Smooth muscle cell of the brain vasculature (primary cell): ENCODE measurements at places on chromosomes 1 and 21.
A peak's percentile ranks its signal among the peaks of the same experiment; 100 is the strongest.

GRCh38 chr1:42784547-42784945, 245 bp upstream of the TMEM269 start:
- DNase-seq: no peak

- DNase-seq: no peak
Observed at GRCh38 chr1:3924825-3925220, 24.8 kb upstream of the C1orf174 start.

DNA sequence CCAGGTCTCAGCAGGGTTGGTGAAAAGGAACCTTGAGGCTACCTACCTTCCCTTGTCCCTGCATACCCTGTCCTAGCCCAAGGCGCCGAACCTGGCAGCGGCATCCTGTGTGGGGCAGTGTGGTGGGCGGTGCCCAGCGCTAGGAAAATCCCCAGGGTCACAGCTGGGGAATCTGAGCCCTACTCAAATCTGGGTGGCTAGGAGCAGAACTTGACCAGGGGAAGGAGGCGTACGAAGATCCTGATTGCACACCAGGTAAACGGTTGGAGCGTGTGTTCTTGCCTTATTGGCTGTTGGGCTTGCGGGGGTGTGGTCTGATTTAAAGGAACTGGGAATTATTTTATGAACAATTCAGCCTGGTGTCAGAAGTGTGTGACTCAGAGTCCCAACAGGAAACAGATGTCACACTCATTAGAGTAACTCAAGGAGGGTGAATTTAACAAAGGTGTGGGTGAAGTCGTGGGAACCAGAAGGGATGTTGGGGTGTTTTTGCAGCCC, 118.6 kb downstream of the LRIG2 start:
- no peak for DNase-seq

DNA sequence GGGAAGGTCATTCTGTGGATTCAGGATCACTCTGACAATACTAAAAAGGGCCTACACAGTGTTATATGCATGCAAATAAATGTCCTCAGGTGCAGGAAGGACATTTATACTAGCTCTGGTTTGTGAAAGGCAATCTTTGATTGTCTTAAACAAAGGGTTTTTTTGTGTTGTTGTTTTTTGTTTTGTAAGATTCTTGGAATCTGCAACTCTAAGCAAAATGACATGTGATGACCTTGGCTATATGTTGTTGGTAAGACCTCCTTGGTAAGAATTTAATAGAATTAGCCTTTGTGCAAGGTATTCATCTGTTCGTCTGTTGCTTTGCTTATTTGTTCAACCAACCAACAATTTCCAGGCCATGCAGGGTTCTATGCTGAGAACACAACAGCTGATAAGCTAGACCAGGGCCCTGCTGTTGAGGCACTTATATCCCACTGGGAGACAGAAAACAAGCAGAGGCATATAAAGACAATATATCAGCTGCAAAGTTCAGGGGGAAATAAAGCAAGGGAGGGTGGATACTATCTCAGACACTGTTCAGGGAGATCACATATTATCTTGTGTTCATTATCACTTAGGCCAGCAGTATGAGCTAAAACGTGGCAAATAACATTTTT, 60.3 kb downstream of the FH start:
- no peak for DNase-seq

- DNase-seq: no peak
Observed at GRCh38 chr1:197920414-197921117, 3.4 kb downstream of the LHX9 start.

GRCh38 chr1:155254228-155254713, 1.0 kb downstream of the ENTREP3 start:
- no peak for DNase-seq

DNA sequence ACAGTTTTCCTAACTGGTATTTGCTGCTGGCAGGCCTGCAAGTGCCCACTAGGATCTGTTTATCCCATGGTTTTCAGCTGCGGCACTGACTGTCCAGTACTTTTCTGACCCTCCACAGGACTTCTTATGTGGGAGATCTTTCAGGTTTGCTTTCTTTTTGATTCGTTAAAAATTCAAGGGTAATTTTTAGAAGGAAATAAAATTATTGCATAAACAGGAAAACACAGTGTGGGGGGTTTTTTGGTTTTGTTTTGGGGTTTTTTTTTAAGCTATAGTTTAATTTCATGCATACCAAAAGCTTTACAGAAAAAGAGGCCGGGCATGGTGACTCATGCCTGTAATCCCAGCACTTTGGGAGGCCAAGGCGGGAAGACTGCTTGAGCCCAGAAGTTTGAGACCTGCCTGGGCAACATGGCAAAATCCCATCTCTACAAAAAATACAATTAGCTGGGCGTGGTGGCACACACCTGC, 3.6 kb downstream of the NIBAN1 start:
- DNase-seq: no peak

DNA sequence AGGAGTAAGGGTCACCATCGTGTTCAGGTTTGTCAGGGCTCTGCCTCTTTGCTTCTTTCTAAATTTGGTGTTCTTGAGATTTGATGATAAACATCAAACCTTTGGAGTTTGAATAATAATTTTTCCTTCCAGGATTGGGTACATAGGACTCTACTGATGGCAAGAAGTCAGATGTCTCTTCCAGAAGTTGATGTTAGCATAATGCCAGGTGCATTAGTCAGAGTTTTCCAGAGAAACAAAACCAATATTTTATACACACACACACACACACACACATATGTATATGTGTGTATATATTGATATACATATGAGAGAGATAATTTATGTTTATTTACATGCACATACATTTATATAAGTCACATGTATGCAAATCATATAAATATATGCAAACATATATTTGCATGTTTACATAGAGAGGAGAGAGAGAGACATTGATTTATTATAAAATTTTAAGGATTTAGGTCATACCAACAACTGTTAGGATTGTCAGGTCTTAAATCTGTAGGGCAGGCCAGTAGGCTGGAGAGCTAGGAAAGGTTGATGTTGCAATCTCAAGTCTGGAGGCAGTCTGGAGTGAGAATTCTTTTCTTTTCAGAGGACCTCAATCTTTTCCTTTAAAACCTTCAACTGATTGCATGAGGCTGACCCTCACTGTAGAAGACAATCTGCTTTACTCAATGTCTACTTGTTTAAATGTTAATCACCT, 199.2 kb downstream of the HLX start:
- no peak for DNase-seq

- DNase-seq: no peak
Observed at GRCh38 chr1:95953015-95953414, 719.0 kb downstream of the RWDD3 start.

DNA sequence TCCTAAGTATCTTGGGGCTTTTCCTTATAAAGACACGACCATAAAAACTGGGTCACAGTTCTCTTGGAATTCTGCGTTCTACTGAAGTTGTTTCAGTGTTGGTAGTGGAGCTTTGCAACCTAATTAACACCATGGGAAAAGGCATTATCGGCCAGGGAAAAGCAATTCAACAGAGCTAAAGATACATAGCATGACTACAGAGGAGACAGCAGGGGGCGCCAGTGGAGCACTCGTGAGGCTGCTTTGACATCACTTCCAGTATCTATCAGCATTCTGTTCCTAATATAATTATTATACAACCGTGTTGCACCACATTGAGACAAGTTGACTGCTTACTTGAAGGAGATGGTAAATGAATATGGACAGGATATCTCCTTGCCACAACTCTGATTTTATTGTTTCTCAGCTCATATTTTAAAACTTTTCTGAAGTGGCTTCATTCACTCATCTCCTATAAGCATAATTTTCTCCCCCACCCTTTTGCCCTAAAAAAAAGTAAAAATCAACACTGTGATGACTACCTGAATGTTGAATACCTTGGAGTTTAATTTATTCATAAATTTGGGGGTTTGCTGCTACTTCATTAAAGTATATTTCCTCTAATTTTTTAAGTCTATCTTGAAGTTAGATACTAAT, 39.4 kb downstream of the ZP4 start:
- no peak for DNase-seq

DNA sequence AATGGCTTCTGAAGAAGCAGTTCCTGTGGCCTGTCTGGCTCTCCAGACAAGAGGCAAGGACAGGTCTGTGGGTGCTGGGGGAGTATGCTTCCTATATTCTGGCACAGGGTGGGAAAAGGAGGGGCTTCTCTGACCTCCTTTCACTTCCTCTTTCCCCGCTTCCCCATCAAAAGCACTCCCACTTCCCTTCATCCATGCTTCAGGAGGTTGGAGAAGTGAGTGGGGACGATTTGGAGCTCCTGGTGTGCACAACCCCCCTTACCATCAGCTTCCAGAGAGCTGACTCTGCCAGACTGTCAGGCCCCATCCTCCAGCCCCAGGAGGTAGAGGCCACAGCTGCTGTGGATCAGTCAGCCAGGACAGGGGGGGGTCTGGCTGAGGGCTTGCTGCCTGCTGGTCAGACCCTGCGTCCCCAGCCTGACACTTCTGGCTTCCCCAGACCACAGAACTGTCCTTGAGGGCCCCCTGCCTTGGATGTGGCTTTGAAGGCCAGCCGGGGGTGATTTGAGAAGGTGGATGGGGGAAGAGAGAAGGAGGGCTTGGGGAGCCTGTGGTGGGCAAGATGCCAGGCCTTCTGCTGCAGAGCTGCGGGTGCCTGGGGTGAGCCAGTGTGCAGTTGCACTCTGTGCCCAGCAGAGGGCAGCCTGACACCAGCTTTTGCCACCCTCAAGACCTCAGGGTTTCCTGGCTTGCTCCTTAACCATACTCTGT, 21.5 kb upstream of the TMEM222 start:
- peak; percentile 97 for DNase-seq

- no peak for DNase-seq
Observed at GRCh38 chr21:25640943-25641292, 1.9 kb downstream of the JAM2 start.

GRCh38 chr1:89356658-89357400, 7.0 kb upstream of the GBP6 start:
- no peak for DNase-seq

DNA sequence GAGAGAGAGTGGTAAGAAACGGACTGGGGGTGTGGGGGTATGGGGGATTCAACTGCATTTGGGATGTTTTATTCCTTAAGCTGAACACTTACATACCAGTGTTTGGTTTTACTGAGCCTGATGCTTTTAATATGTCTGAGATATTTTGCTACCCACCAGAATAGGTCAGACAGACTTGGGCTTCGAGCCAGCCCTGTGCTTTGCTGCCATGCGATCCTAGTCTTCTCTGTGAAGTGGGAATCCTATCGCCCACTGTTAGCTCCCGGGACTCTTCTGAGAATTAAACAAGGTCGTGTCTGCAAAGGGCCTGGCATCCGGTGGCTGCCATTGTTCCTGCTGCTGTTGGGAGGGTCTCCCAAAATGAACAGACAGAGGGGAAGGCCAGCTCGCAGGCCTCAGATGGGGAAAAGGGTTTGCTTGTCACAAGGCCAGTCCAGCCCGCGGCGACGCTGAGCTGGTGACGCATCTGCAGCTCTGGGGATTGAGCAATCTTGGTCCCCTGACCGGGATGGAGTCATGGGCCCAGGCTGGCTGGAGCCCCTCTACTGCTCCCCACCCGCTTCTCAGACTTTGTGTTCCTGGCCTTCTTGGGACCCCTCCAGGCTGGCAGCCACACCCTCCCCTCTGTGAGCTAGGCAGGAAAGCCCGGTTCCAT, 26.9 kb upstream of the ECE1 start:
- DNase-seq: no peak

DNA sequence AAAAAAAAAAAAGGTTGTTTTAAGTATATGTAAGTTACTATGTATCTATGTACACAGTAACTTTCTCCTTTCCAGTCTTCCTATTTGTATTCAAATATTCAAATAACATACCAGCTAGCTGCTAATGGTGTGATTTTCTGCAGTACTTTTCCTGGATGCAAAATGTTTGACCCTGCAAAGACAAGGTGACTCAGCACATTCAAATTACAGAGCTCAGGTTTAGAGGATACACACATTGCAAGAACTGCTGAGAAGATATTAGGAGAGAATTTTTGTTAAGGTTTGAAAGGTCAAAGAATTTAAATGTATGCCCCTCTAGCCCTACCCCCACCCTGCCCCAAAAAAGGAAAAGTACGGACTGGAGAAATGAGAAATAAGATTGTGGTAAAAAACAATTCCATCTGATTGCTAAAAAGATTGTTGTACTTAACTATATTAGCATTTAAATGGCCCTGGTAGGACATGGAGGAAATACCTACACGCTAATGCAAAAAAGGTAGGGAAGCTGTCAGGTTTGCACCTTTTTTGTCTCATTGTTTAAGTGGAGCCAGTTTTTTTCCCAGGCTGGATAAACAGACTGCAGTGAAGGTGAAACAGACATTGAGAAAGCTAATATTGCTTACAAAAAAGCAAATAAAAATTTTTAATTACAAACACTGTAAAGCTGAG, 45.6 kb downstream of the ZNF281 start:
- DNase-seq: no peak

GRCh38 chr1:176795929-176796328, 333.0 kb downstream of the PAPPA2 start:
- no peak for DNase-seq

DNA sequence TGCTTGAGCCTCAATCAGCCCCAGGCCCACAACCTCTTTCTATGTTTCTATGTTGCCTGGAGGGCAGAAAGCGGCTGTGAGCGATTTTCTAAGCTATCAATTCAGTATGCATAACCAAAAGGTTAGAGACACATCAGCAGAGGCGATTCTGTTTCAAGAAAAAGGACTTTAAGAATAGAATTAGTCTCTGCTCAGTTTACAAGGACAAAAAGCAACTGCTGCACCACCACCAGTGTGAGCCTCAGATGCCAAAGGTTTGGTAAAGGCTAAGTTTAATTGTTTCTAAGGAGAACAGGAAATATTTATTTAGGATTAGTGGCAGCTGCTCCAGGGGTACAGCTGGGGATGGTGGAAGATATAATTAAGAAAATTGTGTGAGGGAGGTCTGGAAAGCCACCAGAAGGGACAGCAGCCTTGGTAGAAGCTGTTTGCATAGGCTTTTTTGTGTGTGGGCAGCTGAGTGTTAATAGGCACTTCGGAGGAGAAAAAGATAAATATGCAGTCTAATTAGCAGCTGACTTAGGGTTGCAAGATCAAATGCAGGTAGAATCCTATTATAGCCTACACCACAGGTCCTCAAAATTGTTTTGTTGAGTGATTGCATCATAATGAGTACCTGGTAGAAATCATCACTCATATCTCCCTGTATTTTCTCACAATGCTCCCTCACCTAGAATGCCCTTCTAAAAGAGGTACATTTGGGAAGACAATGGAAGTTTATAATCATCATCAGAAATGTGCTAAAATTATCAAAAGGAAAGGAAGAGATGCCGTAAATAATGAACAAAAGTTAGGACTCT, 35.8 kb downstream of the ZC3H11B start:
- DNase-seq: no peak

DNA sequence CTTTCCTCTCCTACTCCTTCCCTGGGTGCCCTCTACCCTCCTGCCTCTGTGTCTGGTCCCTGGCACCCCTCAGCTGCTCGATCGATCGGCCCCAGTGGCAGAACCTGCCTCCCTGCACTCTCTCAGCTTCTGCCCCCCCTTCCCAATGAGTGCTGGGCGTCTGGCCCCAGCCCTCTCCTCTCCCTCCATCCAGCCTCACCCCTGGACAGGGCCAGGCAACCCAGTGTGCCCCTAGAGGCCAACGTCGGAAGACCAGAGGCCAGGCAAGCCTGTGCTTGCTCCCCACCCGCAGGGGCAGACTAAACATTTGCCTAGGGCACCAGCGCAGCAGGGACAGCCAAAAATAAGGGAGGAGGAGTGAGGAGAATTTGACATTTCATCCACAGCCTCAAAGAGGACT, 43.5 kb downstream of the LGR6 start:
- peak; percentile 10 for DNase-seq

- no peak for DNase-seq
Observed at GRCh38 chr21:39852021-39852721, 15.1 kb upstream of the PCP4 start.

- DNase-seq: no peak
Observed at GRCh38 chr1:10939654-10940450, 72.6 kb upstream of the TARDBP start.
